NCI-H748 treated with DMSO at 0.1 percent for 48 hours (cell line): ENCODE measurements at places on chromosomes 6 and 20.
A peak's percentile ranks its signal among the peaks of the same experiment; 100 is the strongest.

DNA sequence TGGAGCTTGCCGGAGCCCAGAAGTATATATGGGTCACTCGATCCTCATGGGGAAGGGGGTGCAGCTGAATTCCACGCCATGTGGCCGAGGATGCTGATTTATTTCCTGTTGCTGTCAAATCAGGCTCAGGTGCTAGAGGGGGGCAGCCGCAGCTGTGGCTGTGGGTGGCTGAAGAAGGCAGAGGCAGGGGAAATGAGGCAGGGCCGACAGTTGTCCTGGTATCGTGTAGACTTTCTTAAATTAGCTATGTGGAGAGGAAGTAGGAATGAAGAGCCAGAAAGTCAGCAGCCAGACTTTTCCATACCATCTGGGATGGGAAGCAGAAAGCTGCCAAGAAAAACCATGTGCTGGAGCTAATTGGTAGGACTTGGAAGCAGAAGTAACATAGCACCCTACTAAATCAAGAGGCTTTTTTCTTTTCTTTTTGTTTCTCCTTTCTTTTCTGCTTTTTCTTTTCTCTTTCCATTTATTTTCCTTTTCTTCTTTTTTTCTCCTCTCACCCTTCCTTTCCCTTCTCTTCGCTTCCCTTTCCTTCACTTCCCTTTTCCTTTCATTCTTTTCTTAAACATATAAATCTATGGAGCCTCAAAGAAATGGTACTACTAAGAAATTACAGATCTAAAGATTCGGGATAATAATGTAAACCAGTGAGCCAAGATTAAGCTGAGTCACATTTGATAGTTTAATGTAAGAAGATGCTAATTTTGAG is 90.6 kb upstream of the CD83 start:
- DNase-seq: no peak

DNA sequence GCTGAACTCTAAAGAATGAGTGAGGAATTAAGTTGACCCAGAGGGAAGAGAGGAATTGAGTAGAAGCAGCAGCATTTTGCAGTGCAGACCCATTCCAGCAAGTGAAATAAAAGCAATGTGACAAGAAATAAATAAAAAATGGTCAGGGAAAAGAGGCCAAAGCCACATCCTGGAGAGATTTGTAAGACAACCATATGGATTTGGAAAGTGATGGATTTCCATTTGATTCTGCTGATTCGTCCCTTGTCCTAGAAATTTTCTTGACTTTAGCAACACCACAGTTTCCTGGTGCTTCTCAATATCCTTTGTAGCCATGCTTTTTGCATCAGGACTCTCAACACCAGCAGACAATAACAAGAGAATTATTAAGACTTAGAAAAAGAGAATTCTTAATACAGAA is 29.8 kb downstream of the ANKEF1 start:
- no peak for DNase-seq

DNA sequence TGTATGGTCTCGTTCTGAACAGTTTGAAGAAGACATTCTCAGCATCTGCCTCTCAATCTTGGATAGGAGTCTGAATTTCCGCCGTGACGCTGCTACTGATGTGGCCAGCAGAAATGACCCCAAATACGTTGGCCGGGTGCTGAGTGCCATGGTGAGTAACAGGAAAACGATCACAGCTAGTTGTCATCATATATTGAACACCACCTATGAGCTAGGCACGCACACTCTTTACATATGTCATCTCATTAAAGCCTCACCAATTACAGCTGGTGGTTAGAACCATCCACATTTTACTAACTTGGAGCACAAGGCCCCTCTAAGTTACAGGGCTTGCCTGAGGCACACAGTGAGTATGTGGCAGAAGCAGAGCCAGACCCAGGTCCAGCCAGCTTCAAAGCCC is 17.1 kb downstream of the TGM3 start:
- DNase-seq: no peak

DNA sequence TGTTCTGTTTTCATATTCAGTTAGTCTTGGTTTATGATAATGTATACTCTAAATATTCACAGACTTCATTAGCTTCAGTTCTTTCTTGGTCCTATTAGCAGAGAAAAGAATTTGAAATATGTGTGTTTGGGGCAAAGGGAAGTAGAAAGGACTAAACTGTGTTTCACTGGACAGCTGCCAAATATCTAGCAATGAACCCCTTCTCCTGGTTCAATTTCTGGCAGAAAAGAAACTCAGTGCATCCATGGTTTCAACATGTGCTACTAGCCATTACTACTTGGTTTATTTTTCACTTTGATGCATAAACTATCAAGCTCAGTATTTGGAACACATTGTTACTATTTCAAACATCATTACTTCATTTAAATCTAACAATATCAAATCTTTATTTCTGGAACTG is 43.6 kb downstream of the FBXL4 start:
- no peak for DNase-seq

GRCh38 chr6:52208612-52209011 is 22.4 kb downstream of the IL17A start:
- DNase-seq: no peak

- peak; percentile 76 for DNase-seq
Observed at GRCh38 chr6:4281341-4282293, 146.2 kb upstream of the ECI2 start.

- peak; percentile 44 for DNase-seq
Observed at GRCh38 chr6:132964868-132965382, 150.6 kb downstream of the RPS12 start.
